Esophagus squamous epithelium (tissue), 5 donors: ENCODE measurements at places on chromosomes 3 and 15. TPM values are rescaled to one million over a fixed set of nuclear protein-coding genes. Genes with fewer than 3 reads are reported as not detected.

GATM gene
- 11.1 TPM for total RNA-seq

COLQ gene
- 0.70 TPM for total RNA-seq

BCHE gene
- 5.3 TPM for total RNA-seq

SLC27A2 gene
- 2.2 TPM for total RNA-seq

ZIC4 gene
- total RNA-seq: not detected

GOLGA6C gene
- not detected for total RNA-seq

SUSD5 gene
- total RNA-seq: not detected

HMCES gene
- 31.9 TPM for total RNA-seq

CHDH gene
- 1.3 TPM for total RNA-seq

PTH1R gene
- 1.9 TPM for total RNA-seq

LYSMD4 gene
- total RNA-seq: 9.3 TPM

MEIS2 gene
- total RNA-seq: 12.5 TPM

ATP8B4 gene
- total RNA-seq: 6.7 TPM

VGLL3 gene
- total RNA-seq: 19.8 TPM

AGTR1 gene
- 4.4 TPM for total RNA-seq

BNC1 gene
- 29.7 TPM for total RNA-seq

VILL gene
- 6.4 TPM for total RNA-seq

SRPRB gene
- total RNA-seq: 44.3 TPM

ZPLD1 gene
- total RNA-seq: not detected

C3orf20 gene
- not detected for total RNA-seq

NOX5 gene
- total RNA-seq: 1.5 TPM

POPDC2 gene
- 0.91 TPM for total RNA-seq

ARHGAP31 gene
- 7.7 TPM for total RNA-seq

ACTC1 gene
- not detected for total RNA-seq

CYP1A1 gene
- total RNA-seq: not detected

TMCO5A gene
- not detected for total RNA-seq

SNTN gene
- not detected for total RNA-seq

KLHL6 gene
- 1.8 TPM for total RNA-seq

NR1I2 gene
- total RNA-seq: not detected

BUB1B gene
- 22.3 TPM for total RNA-seq

C3orf49 gene
- total RNA-seq: not detected

NMNAT3 gene
- total RNA-seq: 9.1 TPM

GREM1 gene
- 5.8 TPM for total RNA-seq

CD80 gene
- 0.13 TPM for total RNA-seq

SLC9C1 gene
- total RNA-seq: not detected

ATP2C1 gene
- 34.1 TPM for total RNA-seq

GOLGA8M gene
- not detected for total RNA-seq

ZDHHC23 gene
- 6.4 TPM for total RNA-seq

PLSCR2 gene
- total RNA-seq: not detected

CATSPER2 gene
- total RNA-seq: 2.7 TPM

SERPINI1 gene
- 1.1 TPM for total RNA-seq

STARD9 gene
- total RNA-seq: 1.4 TPM

LRTM1 gene
- not detected for total RNA-seq

RAD54L2 gene
- total RNA-seq: 8.1 TPM

FANCD2OS gene
- total RNA-seq: not detected

TMEM212 gene
- not detected for total RNA-seq

CCR3 gene
- not detected for total RNA-seq

LRRIQ4 gene
- total RNA-seq: not detected

TLNRD1 gene
- total RNA-seq: 22.9 TPM

JAGN1 gene
- 24.7 TPM for total RNA-seq
